ENCODE measurements at places on chromosomes 2 and 18.

DNA sequence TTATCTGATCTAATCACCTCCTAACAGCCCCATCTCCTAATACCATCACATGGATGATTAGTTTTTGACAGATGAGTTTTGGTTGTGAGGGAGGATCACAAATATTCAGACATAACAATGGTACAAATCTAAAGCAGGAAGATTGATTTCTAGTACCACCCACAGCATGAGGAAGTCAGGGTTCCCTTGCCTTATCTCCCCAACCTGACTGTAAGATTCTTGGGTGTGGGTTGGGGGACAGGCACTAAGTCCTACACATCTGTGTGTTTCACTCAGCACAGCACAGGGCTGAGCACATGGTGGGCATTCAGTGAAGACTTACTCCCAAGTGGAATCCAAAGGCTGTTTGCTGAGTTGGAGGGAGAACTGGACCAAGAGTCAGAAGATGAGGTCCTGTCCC is 93.8 kb upstream of the CXCR4 start:
- no peak for DNase-seq

DNA sequence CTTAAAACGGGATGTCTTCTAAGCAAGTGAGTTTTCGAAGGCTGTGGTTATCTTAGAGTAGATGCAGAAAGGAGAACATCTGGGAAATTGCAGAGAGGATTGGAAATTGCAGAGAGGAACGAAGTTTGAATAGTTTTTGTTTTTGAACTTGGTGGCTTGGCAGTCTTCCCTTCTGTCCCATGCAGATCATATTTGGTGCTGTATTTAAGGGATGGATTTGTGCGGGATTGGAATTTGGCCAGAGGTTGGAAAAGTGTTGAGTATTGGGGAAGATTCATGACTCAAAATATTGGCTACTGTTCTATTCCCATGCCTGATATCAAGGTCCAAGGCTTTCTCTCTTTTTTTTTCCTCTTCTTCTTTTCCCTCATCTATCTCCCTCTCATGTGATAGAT is 18.2 kb downstream of the PTPRM start:
- no peak for DNase-seq

DNA sequence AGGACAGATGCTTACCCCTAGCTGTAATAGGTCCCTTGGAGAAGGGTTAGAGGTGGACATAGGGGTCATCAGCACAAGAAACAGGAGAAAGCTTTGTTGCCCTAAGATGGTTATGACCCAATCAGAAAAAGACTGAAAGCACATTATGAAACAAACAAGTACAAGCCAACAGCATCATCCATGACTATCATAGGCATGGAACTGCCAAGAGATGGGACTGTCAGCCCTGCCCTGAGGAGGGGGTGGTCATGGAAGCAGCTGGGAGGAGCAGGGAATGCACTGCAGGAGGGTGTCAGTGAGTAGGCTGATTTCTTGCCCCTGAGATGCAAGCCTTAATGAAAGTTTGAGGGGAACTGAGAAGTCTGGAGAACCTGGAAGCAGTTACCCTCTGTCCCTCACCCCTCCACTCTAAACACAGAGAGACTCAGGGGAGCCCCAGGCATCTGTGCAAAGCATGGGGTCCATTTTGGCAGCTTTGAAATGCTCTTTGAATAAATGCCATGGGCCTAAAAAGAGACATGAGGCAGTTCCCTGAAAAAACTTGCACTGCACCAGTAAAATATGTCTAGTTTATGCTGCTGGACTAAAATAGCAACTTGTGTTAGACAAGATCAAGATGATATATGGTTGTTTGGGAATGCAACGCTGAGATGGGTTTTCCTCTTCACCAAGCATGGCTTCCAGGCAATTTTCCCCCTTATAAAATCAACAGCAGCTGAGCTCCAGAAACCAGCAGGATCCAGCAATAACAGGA is 122.7 kb upstream of the ZFP36L2 start:
- DNase-seq = no peak

- no peak for DNase-seq
Observed at GRCh38 chr2:231862071-231862470, 64.1 kb downstream of the NPPC start.

- DNase-seq = no peak
Observed at GRCh38 chr18:25658476-25658875, 306.5 kb upstream of the ZNF521 start.

GRCh38 chr2:104465981-104466380 is 387.9 kb upstream of the POU3F3 start:
- DNase-seq = no peak

DNA sequence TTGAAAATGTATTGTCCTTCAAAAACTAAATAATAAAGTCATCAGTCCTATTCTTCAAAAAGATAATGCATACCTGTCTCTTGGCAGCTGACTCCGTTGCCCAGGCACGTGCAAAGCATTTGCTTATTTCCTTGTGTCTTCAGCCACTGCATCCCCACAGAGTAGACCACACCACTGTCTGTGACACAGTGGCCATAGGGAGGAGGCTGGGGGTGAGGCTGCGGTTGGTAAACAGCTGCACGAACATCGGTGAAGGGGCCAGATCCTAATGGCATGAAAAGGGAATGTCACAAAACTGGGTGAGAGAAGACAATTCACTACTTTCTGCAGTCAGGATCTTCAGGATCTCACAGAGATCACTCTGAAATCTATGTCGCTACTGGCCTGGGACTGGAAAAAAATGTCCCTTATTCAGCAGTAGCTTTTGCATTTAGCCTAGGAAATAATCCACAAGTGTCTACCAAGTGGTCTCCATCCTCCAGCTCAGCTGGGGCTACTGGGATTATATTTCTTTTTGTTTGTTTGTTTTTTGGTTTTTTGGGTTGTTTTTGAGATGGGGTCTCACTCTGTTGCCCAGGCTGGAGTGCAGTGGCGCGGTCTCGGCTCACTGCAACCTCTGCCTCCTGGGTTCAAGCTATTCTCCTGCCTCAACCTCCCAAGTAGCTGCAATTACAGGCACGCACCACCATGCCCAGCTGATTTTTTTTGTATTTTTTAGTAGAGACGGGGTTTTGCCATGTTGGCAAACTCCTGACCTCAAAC is 10.7 kb downstream of the FN1 start:
- peak; percentile 27 for DNase-seq

GRCh38 chr2:150705357-150705756 is 217.9 kb upstream of the RND3 start:
- DNase-seq = no peak

DNA sequence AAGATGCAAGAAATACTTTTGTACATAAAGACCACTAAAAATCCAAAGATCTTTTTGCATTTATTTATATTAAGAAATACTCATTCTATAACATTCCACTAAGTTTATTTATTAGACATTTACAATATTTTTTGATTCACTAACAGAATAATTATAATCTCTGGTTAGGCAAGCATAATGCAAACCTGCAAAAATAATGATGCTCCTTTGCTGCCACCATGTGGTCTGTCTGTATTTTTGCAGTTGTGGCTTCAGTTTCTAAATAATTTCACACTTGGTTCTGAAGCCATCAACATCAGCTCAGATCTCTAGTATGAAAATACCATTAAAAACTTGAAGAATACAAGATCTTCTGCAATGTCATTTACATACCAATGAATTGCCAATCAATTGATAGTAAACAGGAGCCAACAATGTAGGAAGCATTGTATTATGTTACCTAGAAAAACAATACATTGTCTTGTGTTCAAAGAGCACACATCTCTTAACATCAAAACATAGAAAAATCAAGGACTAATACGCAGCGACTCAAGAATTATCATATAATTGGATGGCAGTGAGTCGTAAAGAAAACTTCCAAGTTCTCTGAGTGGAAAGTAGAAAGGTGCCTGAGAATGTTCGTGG is 28.8 kb upstream of the WDR75 start:
- DNase-seq = peak; percentile 62

DNA sequence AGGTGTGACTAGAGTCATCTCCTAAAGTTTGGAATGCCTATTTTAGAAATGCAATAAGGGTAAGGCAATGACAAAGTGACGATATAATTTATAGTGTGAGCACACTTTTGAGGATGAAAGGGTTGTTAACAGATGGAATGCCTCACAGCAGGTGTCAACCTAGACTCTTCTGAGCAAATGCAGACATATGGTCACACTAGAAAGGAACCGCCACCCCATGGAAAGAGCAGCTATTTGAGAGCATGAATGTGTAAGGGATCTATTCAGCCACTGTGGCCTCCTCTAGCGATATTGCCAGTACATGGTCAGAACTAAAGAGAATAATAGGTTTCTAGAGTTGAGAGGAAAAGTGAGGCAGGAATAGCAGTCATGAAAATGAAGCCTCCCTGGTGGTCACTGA is 18.5 kb downstream of the DSG2 start:
- DNase-seq = no peak

- no peak for DNase-seq
Observed at GRCh38 chr2:15337996-15338666, 223.0 kb downstream of the NBAS start.

GRCh38 chr2:187654535-187654934 is 100.3 kb upstream of the TFPI start:
- DNase-seq = no peak

GRCh38 chr2:72993147-72993932 is 76.0 kb downstream of the EMX1 start:
- peak; percentile 9 for DNase-seq

- DNase-seq = peak; percentile 20
Observed at GRCh38 chr2:62201307-62201706, 5.4 kb downstream of the B3GNT2 start.

DNA sequence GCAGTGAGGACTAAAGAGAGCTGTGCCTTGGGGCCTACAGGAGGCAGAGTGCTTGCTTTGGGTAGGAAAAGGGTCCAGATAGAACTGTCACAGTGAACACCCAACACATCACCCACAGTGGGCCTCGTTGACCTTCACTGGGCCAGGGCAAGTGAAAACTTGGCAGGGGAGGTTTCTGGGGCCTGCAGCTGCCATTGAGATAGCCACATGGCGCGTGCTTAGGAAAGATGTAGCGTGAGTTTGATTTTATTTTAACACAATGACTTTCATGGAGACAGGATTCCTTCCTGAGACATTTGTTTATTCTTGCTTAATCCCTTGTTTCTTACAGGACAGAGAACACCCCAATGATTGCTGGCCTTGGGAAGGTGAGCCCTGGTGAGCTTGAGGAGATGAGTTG is 9.3 kb upstream of the ESPNL start:
- DNase-seq = no peak

DNA sequence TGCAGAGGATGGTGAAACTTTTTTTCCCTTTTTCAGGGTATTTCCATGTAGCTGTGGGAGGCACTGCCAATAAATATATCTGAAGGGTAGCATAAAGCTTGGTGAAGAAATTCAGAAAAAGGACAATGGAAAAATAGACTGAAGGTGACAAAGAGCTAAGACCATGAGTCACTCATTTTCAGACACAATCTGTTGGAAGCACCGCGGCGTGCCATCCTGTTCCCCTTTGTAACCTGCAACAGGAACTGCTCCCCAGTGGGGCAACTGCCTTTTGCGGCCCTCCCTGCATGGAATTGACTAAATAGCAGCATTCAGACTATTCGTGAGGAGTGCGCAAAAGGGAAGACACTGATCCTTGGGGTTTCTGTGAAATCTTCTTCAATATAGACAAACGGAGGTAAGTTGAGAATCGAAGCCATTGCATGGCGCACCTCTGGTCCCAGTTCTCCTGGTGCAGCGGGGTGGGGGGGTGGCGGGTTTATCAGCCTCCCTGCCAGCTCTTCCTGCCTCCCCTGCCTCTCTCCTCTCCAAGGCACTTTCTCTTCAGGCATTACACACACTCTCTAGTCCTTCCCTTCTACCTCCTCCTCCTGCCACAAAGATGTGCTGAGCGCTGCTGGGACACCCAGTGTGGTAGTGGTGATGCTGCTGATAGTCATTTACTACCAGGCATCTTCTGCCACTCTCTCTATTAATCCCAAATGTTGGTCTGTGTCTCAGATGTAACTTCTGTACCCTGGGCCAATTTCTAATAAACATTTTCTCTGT is 126.2 kb upstream of the TMEM200C start:
- DNase-seq = no peak

DNA sequence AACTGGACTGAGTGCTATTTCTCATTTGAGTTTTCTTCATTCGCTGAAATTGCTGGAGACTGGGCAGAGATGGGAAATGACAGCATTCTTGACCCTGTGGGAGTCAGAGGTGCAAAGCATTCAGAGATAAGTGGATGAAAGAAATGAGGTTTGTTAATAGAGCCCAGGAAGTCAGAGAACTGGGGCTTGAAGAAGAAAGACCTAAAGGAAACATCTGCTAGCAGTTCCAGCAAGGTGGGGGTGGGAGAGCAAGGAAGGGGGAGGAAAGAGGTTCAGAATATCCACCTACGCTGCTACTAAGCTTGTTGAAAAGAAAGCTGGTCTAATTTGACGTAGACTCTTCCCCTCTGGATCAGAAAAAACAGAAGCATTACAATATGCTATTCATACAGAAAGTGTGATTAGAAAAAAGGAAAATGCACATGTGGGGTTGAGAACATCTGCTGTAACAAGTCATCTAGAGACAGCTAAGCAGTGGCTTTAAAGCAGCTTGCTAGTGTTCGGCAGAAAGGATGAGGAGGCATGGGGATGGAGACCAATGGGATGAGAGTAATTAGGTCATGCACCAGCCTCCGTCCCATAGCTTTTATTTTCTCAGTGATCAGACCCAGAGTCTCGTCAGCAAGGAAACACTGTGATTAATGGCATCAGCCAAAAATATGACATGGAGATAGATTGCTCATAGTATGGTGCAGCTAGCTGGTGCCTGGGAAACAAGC is 29.7 kb downstream of the NAB1 start:
- no peak for DNase-seq

DNA sequence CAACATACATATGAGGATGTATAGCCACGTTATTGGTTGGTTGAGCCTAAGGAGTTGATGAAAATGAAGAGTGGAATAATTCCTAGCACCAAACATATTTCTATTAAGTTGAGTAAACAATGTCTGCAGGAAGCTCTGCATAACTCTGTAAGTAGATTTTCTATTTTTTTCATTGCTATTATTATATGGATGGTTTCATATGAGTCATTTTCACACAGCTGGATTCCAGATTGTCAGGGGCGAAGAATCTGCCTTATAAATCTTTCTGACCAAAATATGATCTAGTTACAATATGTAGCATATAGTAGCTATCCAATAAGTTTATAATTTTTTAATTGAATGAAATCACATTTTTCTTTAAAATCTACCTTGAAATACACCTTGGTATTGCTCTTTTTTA is 468.0 kb upstream of the PKDCC start:
- peak; percentile 65 for DNase-seq

- DNase-seq = no peak
Observed at GRCh38 chr2:240351088-240351741, 84.2 kb upstream of the GPC1 start.

DNA sequence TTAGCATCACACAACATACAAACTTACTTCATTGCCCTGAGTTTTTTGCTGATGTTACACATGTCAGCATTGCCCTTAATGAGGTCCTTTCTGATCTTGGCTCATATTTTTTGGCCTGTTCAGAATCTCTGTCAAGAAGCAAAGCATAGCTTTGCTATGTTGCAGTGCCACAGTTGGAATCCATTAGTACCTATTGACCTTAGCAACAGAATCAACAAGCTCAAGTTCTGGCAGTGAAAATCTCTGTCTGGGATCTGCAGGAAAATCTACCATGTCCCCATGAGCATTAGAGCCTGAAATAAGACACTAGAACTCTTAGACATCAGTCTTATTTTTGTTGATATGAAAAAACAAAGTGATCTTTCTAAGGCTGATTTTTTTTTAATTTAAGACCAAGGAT is 105.6 kb upstream of the FHL2 start:
- DNase-seq = no peak

- DNase-seq = no peak
Observed at GRCh38 chr2:129934044-129934822, 45.2 kb upstream of the RAB6C start.

GRCh38 chr2:220450846-220451245 is 823.4 kb downstream of the SLC4A3 start:
- DNase-seq = no peak

- peak; percentile 18 for DNase-seq
Observed at GRCh38 chr2:12636837-12637581, 79.7 kb upstream of the TRIB2 start.

All from HCEC 1CT (cell line).